Smooth muscle cell of the brain vasculature (primary cell): ENCODE measurements at places on chromosomes 3 and 15.

GRCh38 chr3:106827515-106828213 lies 549.6 kb upstream of the CCDC54 start:
- no peak for DNase-seq

- DNase-seq = no peak
These were observed 9.0 kb downstream of the PIK3R4 start for GRCh38 chr3:130737622-130738021.

- DNase-seq = no peak
These were observed 447.7 kb downstream of the GABRG3 start for GRCh38 chr15:27418726-27419125.

GRCh38 chr3:106577241-106577640 lies 708.4 kb upstream of the CBLB start:
- no peak for DNase-seq

DNA sequence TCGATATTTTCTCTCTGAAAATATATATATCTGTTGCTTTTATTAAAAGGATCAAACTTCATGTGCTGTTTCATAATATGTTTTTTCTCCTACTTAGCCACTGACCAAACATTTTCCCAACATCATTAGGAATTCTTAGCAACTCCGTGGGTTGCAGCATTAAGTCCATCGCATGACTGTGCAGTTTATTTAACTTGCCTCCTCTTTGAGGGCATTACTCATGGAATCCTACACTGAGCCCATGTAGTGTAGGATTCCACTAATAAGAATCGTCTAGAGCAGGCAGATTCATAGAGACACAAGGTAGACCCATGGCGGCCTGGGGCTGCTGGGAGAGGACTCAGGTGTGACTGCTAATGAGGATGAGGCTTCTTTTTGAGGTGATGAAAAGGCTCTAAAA lies 49.3 kb downstream of the CMTM6 start:
- DNase-seq = no peak

DNA sequence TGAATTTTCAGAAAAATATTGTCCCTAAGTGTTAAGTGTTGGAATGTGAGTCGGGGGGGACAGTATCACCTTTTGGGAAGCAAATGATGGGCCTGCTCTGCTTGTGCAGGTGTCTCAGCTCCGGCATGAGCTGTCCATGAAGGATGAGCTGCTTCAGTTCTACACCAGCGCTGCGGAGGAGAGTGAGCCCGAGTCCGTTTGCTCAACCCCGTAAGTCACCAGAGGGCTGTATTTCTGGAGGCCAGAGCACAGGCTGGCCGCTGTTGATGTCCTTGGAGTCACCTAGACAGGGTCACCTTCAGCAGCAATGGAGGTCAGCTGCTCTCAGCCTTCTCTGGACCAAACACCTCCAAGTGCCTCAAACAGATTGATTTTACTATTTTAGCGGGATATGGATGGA lies 78.0 kb downstream of the CCK start:
- no peak for DNase-seq

DNA sequence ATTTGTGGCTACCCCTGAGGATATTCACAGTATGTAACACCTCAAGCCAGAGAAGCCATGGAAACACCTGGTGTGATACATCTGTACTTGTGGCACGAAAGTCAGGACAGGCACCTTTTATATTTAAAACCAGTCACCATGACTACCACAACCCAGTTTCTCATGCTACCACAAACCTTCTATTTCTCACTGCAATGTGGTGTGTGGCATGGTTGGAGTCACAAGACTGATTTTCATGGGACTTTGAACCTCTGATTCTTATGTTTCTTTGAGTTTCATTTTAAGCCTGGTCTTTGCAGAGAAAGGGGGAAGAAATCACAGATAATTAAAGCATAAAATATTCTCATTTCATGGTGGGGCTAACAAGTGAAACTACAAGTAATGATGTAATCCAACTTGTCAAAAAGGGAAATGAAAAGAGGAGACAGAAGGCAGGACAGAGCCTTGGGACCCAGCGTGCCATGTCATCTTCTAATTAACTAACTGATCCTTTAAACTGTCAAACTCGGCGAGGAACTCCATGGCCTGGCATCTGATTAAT lies 175.9 kb downstream of the PDZRN3 start:
- no peak for DNase-seq

- DNase-seq = no peak
These were observed 282.5 kb downstream of the RPLP1 start for GRCh38 chr15:69735121-69735520.
